Right renal pelvis (tissue), 4 donors: ENCODE measurements at places on chromosomes 3 and 15. TPM values are rescaled to one million over a fixed set of nuclear protein-coding genes. Genes with fewer than 3 reads are reported as not detected.

PPP2R3A gene
- 24.2 TPM for polyA plus RNA-seq

CCR8 gene
- polyA plus RNA-seq: not detected

DOCK3 gene
- polyA plus RNA-seq: 1.6 TPM

PTPRG gene
- polyA plus RNA-seq: 84.0 TPM

HTR3E gene
- 0.19 TPM for polyA plus RNA-seq

FEZF2 gene
- polyA plus RNA-seq: not detected

CPLX3 gene
- 0.03 TPM for polyA plus RNA-seq

POMGNT2 gene
- 21.9 TPM for polyA plus RNA-seq

DNA sequence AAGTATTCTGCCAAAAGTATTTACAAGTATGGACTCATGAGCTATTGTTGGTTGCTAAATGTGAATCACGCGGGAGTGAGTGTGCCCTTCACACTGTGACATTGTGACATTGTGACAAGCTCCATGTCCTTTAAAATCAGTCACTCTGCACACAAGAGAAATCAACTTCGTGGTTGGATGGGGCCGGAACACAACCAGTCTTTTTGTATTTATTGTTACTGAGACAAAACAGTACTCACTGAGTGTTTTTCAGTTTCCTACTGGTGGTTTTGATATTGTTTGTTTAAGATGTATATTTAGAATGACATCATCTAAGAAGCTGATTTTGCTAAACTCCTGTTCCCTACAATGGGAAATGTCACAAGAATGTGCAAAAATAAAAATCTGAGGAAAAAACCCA lies 30.3 kb downstream of the SYNM start:
- DNase-seq: no peak

DNA sequence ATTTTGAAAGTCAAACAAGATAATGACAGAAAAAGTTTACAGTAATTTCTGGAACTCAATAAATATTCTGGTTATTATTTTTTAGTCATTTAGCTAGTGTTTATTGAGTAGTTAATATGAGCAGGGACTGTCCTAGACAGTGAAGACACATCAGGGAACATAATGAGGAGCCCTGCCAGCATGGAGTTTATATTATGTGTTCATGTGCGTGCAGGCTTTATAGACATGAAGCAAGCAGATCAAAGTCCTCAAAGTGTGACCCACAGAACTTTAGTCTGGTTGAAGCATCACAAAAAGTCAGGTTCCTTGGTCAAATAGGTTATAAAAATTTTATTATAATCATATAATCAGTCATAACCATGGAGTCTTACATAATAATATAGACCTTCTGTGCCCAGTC lies 289.3 kb downstream of the CLSTN2 start:
- no peak for DNase-seq

DNA sequence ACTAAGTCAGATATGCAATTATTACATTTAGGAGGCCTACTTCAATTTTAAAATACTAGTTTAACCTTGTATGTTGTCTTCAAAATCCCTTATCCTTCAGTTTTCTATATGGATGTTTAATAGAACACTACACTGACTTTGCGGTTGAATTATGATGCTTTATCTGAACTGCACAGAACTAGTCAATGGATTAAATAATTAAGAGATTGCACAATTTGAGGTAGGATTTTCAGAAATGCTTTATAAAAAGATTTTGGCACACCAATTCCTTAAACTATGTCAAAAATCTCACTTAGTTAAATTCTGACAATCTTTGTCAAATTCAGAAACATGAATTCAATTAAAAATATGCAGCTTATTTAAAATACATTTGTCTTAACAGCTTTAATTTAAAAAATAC lies 28.1 kb downstream of the ATOSA start:
- no peak for DNase-seq

- no peak for DNase-seq
Measured at GRCh38 chr15:81194723-81195122, 2.0 kb upstream of the IL16 start.

GRCh38 chr3:10774129-10774670 lies 41.8 kb upstream of the SLC6A11 start:
- DNase-seq: no peak

DNA sequence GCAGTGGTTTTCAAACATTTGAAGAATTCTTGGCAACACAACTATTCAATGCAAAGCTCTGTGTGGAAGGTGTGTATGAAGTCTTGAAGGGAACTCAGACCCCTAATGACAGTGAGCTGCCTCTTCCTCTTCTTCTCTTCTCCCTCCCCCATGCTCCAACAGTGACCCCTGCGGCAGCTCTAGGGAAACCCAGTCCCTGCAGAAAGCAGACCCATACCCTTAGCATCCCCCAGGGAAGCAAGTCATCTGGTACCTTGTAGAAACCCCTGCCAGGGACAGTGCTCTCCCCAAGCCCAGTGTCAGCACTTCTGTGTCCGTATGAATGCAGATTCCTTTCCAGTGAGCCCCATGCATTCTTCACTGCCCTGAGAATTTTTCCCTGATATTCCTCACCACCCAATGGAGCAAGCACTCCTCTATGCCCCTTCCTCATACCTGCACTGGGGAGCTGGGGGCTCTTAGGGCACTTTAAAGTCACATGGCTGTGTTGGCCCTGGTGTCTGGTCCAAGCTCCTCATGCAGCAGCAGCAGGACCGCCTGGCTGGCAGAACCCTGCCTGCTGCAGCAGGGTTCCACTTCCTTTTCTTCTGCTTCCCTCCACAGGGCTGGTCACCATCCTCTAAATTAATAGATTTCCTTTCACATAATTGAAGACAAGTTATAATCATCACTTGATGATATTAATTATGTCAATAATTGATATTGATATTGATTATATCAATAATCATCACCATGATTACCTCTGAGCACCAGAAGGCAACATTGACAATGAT lies 442.5 kb downstream of the EPHB1 start:
- no peak for DNase-seq

GRCh38 chr3:136960838-136961836 lies 3.4 kb downstream of the IL20RB start:
- no peak for DNase-seq

GRCh38 chr3:175255698-175256097 lies 396.6 kb downstream of the NAALADL2 start:
- no peak for DNase-seq

- no peak for DNase-seq
Measured at GRCh38 chr3:32447865-32448400, 54.7 kb downstream of the CMTM6 start.

GRCh38 chr3:10274601-10275000 lies 18.1 kb downstream of the GHRL start:
- DNase-seq: no peak

- DNase-seq: no peak
Measured at GRCh38 chr15:45197512-45197911, 9.7 kb upstream of the SHF start.

DNA sequence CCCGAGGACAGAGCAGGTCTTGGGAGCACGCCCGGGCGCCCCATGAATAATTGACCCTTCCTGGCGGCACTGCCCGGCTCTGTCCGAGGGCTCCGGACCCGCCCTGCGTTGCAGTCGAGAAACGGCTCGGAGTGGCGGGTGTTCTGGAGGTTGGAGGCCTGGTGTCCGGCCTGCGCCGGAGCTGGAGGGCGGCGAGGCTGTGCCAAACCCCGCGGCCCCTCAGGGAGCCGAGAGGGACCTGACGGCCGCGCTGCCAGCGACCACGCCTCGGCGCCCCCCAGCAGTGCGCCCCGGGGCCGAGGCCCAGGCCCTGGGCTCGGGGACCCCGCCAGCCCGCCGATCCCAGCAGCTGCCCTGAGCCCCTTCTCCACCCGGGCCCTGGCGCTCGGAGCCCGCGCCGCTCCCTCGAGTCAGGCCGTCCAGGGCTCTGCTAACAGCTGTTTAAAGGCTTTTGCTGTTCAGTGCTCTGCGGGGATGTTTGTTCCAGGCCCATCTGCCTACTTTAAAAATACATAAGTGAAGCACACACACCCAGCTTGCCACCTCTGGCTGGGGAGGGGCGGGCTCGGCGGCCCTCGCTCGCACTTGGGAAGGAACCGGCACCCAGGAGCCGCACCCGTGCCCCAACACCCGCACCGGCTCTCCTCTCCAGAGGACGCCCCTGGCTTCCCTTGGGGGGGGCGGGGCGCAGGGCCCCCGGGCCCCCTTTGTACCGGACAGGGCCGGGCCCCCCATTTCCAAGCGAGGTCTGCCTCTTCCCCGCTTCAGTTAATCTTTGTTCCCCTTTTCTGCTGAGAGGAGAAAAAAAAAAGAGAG lies 730 bp upstream of the ZNF710 start:
- no peak for DNase-seq

- DNase-seq: peak; percentile 80
Measured at GRCh38 chr15:65101411-65101890, 13.5 kb downstream of the UBAP1L start.

DNA sequence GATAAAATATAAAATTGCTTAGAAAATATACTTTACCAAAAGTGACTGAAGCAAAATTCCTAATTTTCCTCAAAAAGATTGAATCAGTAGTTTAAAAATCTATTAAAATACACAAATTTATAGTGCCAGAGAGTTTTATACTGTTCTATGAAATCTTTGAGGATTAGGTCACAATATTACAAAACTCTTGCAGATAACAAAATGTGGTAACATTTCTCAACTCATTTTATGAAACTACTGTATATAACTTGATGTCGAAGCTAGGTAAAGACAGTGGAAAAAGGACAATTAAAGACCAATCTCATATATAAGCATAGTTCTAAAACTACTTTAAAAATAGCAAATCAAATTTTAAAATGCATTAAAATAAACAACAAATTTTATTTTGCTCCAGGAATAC lies 15.9 kb downstream of the VEPH1 start:
- no peak for DNase-seq

- no peak for DNase-seq
Measured at GRCh38 chr3:42652611-42653302, 740 bp upstream of the ZBTB47 start.

GRCh38 chr3:162704238-162704637 lies 1207.6 kb downstream of the OTOL1 start:
- no peak for DNase-seq

GRCh38 chr15:39939487-39940452 lies 5.9 kb downstream of the EIF2AK4 start:
- DNase-seq: no peak

DNA sequence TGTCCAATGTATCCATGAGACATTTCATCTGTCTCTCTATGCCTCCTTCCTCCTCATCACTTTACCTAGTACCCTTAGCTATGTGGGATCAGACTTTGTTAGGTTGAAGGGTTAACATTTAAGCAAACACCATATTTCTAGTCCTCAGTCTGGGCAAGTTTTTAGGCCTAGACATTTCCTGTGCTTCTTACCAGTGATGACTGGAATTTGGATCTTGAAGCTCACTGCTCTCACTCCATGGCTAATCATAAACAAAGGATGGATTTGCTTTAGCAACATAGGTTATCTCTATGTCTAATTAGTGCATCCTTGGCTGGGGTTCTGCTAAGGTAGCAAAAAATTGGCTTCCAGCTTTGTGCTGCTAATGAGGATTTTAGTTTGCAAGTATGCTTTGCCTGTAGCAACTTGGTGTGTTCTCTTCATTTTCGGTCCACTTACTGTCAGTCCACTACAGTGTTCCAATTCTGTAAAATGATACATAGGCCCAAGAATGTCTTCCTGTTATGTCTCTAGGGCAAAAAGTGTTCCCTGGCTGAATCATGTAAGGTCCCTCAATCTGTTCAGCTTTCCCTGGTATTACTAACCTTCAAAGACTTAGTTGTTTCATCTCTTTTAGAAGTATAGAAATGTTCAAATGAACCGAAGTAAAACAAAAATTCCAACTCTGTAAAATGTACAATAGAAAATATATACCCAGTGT lies 615.4 kb downstream of the CADM2 start:
- DNase-seq: no peak

DNA sequence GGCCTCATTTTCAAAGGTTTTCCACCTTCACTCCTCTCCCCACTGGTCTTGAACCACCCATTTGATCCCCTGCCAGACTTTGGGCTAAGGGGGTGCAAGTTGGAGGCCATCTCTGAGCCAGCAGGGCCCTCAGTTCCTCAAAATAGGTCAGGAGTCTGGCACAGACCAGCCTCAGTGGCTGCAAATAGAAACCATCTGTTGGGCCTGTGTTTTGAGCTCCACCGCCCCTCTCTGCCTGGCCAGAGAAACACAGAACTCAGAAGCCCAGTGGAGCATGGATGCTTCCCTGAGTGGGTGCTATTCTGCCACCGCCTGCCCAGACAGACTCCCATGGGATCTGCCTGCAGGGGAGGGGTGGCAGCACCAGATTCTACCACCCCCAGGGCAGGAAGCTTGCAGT lies 56.3 kb downstream of the CORO2B start:
- no peak for DNase-seq

DNA sequence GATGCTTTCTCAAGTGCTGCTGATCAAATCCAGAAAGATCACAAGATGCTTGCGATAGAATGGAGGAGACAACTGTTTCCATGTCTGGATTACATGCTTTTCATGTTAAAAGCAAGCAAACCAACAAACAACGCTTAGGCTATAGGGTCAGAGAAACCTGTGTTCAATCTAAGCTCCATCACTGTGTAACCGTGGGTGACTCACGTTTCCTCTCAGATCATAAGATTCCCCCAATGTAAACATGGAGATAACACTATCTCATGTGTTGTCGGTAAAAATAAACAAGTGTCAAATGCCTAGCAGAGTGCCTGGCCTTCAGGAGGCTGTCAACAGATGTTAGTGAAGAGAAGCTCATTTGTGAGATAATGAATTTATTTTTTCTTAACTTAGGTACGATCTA lies 907.8 kb downstream of the NTRK3 start:
- no peak for DNase-seq

DNA sequence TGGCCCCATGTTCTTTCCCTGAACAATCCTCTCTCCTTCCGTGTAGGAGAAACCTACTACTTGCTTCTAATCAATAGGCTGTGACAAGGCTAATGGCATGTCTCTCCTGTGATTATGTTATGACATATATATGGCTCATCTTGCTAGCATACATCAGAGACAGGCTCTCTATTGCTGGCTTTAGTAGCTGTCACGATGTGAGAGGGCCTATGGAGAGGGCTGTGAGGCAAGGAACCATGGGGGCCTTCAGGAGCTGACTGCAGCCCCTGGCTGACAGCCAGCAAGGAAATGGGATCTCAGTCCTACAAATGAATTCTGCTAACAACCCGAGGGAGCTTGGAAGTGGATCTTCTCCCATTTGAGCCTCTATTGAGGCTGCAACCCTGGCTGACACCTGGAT lies 96.3 kb downstream of the EOMES start:
- DNase-seq: no peak

DNA sequence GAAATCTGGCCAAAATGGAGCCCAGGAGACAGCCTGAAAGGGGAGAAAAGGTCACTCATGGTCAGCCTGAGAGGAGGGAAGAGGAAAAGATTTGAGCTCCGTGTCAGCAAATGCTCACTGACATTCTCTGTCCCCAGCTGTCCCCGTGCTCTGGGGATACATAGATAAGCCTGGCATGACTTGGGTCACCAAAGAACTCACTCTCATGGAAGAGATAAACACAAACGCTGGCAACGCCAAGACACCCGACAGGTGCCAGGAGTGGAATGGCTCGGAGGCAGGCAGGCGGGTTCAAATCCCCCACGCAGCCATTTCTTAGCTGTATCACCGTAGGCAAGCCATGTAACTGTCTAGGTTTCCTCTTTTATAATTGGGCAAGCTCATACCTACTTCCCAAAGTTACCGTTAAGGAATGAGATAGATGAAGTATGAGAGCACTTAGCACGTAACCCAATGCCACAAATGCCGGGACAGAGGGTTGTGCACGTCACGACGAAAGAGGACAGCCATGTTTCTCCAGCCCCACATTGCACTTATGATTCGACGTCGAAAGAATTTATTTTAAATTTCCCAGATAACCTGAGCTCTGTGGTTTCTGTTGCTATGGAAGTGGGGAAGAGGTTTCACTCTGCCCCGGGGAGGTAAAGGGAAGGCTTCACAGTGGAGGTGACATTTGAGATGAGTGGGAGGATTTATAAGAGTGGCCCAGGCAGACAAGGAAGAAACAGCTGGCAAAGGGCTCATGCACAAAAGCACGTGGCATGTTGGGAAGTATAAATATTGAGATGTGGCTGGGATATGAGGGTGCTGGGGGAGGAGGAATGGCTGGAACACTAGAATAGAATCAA lies 41.4 kb upstream of the TSEN2 start:
- DNase-seq: no peak
